Stimulated activated CD4-positive, alpha-beta T cell treated with anti-CD3 and anti-CD28 coated beads, Interleukin-15, amount 100 ng/mL, for 48 hours (primary cell): ENCODE measurements at places on chromosomes 3 and 15.

DNA sequence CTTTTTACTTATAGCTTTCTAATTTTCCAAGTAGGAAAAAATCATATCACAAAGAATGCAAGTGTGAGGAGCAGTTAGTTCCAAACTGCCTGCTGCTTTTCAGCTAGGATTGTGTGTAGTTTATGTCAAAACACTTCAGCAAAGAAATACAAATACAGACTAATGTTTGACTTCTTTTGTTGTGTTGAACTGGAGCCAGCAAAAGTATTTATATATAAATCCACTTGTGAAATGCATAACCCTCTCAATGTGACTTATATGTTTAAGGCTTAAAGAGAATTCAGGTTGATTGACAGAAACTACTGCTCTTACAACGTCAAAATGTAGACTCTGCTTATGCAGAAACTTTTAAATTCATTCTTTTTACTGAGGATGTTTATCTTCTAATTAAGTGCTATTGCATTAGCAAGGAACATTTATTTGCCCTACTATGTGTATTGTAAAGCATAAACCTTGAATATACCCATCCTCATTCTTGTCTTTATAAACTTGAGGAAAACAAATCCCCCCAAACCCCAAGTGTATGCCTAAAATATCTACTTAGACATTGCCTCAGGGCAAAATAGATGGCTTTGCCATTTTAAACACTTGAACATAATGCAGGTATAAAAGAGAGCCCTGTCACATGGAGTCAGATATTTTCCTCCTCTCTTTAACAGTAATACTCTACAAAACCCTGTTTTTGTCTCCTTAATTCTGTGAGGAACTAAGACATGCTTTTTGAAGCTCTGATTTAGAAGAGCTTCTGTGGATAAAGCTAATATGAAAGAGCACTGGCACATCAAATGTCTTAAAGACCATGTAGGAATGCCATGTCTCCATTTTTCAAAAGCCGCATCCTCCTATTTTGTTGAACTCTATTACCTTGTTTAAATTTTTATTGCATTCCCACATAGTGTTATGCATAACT, 302.8 kb upstream of the TBC1D5 start:
- no peak for DNase-seq

GRCh38 chr3:185328324-185329004, 34.5 kb upstream of the MAP3K13 start:
- DNase-seq: no peak

DNA sequence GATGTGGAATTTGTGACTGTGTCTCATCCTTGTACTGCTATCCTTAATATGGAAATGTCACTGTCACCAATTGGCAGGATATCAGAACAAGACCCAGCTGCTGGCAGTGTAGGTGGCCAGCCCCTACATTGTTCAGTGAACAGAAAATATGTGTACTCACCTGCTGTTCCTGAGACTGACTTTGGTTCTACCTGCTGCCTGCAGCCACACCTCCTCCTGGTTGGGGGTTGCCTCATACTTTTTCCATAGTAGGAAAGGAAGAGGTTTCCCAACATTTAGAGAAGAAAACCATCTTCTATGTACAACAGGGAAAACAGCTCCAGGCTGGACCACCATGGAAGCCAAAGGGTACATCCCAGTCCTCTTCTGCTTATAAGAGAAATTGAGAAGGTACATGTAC, 35.9 kb downstream of the SLC12A1 start:
- no peak for DNase-seq

- no peak for DNase-seq
Measured at GRCh38 chr3:84993956-84994355, 35.2 kb downstream of the CADM2 start.

GRCh38 chr3:106305882-106306435, 437.1 kb upstream of the CBLB start:
- DNase-seq: no peak

GRCh38 chr3:168624892-168625448, 529.2 kb upstream of the GOLIM4 start:
- DNase-seq: no peak

GRCh38 chr3:5429517-5429890, 242.0 kb downstream of the EDEM1 start:
- no peak for DNase-seq

DNA sequence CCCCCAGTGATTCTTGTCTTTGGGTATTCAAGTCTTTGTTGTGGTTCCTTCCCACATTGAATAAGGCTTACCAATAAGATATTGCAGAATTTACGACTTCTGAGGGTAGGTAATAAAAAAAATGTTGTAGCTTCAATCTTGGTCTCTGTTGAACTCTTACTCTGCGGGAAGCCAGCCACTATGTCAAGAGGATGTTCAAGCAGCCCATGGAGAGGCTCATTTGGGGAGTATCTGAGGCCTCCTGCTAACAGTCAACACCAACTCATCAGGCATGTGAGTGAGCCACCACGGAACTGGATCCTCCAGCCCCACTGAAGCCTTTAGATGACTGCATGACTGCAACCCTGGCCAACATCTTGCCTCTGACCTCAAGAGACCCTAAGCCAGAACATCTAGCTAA, 3.2 kb upstream of the TBC1D23 start:
- DNase-seq: no peak

DNA sequence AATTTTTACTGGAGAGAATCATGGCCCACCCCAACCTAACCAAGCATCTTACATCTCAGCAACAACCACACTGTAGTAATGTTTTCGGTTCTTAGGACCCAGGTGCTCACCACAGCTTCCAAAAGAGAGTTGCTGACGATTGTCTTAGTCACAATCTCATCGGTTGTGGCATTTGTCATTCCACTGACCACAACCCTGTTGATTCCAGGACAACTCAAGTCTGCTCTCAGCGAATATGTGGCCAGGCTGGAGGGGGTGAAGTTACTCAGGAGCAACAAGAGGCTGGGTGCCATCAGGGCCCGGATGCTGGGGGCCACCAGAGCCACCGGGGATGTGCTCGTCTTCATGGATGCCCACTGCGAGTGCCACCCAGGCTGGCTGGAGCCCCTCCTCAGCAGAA, 25.9 kb downstream of the GALNT15 start:
- DNase-seq: no peak

GRCh38 chr3:34675383-34676120, 877.1 kb downstream of the PDCD6IP start:
- no peak for DNase-seq

GRCh38 chr3:10950476-10951294, 41.9 kb upstream of the SLC6A1 start:
- DNase-seq: no peak

GRCh38 chr3:17243621-17244020, 358.9 kb downstream of the PLCL2 start:
- no peak for DNase-seq

DNA sequence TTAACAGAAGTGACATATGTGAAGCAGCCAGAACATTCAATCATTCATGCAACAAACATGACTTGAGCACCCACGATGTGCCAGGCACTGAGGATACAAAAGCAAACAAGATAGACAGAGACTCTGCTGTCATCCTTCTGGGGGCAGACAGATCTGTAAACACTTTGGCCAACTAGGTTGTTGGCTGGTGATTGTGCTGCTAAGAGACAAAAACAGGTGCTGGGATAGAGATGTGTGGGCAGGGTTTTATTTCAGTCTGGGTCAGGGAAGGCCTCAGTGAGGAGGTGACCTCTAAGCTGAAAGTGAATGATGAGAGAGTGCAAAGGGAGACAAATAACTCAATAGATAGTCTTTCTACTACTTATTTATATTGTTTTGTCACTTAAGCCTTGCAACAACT, 147.0 kb upstream of the VEPH1 start:
- DNase-seq: no peak

DNA sequence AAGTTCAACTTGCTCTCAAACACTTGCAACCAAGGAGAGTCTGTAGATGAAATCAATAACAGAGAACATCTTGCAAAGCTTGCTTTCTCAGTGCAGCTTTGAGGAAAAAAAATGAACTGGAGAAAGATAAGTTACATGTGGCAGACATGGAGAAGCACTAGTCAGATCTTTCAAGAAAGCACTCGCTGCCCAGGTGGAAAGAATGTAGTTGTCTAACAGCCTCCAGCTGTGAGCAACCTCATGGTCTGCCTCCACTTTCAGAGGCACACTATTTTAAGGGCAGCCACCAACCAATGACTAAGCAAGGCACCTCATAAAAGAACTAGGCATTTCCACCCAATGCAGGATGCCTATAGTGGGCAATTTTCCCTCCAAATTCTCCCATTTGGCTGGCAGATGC, 125.4 kb upstream of the CPNE4 start:
- no peak for DNase-seq

DNA sequence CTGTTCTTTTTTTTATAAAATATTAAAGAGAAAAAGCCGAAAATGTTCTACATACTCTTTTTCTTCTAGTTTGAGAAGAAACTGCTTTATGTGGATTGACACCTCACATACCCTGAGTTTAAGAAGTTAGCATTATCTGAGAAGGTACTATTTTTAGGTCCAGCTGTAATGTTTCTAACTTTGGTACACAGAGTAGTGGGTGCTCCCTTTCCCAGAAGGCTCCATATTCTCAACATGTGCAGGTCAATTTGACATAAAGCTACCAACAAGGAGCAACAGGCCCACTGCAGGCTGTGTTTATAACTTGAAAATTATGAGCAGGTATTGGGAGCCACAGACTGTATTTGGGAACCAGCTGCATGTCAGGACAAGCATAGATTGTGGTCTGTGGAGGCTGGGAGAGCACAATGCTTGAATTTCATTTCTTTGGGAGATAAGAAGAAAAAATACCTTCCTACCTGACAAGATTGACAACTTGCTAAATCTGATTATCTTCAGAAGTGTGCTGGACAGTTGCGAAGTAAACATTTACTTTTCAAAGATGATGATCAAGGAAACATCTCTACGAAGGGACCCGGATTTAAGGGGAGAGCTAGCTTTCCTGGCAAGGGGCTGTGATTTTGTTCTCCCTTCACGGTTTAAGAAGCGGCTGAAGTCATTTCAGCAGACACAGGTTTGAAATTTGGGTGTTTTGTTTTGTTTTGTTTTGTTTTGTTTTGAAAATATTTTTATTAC, 57.2 kb downstream of the PPP2R3A start:
- DNase-seq: no peak

GRCh38 chr15:38010395-38010794, 76.0 kb downstream of the TMCO5A start:
- no peak for DNase-seq

DNA sequence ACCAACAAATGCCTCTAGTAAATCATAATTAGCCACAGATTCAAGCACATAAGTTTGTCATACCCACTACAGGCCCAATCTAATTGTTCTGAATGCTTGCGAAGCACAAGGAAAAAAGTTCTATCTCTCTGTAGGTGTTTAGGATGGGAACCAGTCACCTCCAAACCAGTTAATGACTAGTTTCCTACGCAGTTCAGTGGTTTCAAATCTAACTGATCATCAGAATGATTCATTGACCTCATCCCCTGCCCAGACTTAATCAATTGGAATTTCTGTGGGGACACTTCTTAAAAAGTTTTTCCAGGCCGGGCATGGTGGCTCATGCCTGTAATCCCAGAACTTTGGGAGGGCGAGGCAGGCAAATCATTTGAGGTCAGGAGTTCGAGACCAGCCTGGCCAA, 24.3 kb upstream of the MASP1 start:
- DNase-seq: no peak

GRCh38 chr3:104892044-104892443, 474.7 kb upstream of the ALCAM start:
- no peak for DNase-seq

GRCh38 chr3:52931889-52932288, 34.5 kb upstream of the STIMATE start:
- no peak for DNase-seq

DNA sequence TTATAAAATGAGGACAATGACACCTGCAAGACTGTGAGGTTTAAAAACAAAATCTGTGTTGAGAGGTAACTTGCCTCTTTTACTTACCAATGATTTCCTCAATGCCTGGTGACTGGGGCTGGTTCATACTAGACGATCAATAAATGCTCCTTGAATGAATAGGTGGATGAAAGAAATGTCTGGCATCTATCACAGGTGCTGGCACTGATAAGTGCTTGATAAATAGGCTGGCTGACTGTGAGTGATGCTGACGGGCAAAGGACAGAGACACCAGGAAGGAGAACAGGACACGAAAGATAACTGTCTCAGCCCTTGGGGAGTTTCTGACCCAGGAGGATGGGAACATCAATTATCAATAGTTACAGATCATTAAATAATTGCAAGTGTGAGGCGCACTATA, 31.9 kb downstream of the RBP2 start:
- no peak for DNase-seq

DNA sequence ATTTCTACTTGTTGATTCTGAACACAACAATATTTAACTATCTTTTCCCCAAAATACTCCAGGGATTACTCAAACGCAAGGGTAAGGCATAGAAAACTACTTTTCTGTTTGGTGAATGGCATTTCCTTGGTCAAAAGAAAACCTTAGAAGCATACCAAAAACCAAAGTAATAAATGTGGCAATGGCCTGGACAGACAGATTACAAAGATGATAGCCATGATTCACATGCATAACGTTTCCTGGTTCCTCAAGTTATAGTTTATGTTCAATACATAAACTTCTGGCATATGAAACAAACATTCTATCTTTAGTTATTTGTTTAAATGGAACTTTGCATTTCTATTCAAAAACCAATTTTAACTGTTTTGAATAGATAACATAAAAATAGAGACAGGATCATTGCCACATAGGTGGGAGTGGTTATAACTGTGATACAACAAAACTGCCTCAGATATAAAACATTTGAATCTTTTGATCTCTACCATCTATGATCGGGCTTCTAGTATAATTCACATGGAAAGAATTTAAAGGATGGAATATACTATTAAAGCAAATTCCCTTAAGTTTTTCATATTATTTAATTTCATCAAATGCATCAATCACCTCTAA, 32.1 kb downstream of the FOXP1 start:
- DNase-seq: no peak

- DNase-seq: no peak
Measured at GRCh38 chr3:182692021-182692420, 101.3 kb upstream of the ATP11B start.

DNA sequence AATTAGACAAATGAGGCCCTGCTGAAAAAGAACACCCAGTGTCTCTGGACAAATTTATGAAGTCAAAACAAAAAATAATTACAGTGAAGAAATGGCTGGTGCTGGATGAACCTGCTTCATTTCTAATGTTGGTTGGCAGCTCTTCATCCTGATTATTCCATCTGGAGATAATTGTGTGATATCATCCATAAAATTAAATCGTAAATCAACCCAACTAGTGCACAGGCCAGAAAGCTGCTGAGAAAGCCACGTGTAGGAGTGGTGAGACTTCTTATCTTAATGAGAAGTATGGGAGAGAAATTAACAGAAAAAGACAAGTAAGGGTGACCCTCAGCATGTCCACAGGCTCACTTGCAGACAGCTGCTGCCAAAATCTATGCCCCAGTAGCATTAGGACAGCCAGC, 465.2 kb upstream of the TGFBR2 start:
- no peak for DNase-seq

GRCh38 chr3:138861798-138862197, 27.1 kb upstream of the PIK3CB start:
- no peak for DNase-seq

DNA sequence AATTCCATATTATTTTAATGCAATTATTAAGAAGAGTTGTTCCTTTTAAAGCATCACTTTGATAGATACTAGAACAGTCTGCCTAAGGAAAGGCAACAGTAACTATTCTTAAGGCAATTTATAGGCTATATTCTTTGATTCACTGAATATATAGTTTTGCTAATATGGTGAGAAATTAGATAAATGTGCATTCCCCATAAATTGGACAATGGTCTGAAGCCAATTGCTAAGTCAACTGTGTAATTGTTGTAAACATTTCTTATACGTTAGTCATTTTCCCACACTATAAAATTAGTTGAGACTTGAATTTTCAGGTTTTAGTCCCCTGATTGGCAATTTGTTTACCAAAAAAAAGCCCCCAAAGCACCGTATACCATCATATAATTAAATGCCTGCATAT, 263.0 kb upstream of the NECTIN3 start:
- DNase-seq: no peak
